Fibroblast of skin of right biceps (primary cell): ENCODE measurements at places on chromosomes 4 and X.
A peak's percentile ranks its signal among the peaks of the same experiment; 100 is the strongest.

DNA sequence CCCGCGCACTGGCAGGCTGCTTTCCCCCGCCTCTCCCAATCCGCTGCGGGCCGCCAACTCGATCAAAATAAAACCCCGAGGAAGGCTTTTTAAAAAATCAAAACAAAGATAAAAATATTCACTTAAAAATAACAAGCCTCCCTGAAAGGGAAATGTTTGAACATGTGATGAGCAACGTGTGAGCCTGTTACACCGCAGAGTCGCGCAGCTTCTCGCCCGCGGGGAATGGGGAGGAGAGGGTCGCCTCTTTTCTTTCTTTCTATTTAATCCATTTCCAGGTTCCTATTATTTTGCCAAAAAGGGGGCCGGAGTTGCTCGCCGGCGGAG lies 326.0 kb upstream of the F9 start:
- DNase-seq: no peak

GRCh38 chr4:40401631-40402030 lies 66.5 kb downstream of the CHRNA9 start:
- DNase-seq: no peak

DNA sequence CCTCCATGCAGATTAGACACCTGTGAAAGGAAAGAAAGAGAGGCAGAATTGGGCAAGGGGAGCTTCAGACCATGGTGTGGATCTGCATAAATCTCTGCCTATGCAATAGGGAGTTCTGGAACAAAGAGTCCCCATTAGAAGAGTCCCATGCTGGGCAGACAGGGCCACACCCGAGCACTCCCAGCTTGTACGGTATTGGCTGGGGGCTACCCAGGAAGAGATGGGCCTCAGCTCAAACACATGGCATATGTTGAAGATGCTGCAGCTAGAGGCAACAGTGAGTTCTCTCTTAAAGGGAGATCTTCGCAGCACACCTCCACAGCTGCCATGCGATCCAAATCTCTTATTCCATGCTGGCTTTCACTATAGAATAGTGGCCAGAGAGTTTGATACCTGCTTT lies 24.7 kb downstream of the CCNG2 start:
- no peak for DNase-seq

- no peak for DNase-seq
Observed at GRCh38 chr4:56931924-56932323, 24.2 kb downstream of the REST start.

GRCh38 chr4:37066159-37066558 lies 178.4 kb upstream of the NWD2 start:
- DNase-seq: no peak

- DNase-seq: no peak
Observed at GRCh38 chrX:112008724-112009123, 73.9 kb downstream of the TRPC5 start.

DNA sequence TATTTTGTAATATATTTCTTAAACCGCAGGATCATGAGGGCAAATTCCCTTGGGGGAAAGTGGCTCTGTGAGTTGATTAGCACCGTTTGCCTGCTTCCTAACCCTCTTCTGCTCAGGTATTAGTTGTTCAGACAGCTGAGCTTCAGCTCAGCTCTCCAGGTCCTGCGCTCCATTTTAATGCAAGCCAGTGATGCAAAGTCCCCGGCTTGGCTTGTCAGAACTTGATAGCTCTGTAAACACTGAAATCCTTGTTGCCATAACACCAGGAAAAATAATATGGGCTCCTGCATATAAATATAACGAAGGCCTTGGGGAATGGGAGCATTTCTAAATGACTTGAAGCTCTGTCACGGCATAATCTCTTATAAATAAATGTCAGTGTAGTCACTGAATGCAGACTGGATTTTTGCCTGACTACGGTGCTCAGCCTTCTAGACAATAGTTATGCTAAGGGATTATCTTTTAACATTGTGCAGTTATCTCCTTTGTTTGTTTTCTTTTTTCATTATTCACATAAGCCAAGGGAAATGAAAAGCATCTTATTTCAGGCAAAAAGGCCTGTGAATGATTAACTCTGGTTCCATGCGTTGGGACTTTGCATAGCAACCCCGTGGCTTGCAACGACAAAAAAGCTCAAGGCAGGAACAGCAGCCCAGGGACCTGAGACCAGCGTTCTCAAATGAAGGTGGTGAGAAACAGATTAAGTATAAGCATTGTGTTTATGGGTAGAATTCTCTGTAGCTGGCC lies 253.2 kb downstream of the SPRY1 start:
- DNase-seq: peak; percentile 81

DNA sequence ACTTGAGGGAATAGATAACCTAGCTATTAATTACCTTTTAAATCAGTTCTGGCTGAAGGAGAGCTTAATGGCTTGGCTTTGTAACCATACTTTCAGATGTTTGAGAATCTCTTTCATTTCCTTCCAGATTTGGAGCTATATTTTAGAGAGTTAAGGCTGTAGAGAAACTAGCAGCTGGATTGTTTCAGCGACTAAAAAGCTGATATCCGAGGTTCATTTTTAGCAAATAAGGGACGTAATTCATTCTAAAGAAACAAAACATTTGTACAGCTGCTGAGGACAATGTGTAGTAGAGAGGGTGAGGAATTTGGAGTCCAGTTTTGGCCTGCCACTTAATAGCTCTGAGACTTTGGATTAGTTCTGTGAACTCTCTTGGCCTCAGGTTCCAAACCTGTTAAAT lies 12.2 kb downstream of the OSTC start:
- DNase-seq: no peak

DNA sequence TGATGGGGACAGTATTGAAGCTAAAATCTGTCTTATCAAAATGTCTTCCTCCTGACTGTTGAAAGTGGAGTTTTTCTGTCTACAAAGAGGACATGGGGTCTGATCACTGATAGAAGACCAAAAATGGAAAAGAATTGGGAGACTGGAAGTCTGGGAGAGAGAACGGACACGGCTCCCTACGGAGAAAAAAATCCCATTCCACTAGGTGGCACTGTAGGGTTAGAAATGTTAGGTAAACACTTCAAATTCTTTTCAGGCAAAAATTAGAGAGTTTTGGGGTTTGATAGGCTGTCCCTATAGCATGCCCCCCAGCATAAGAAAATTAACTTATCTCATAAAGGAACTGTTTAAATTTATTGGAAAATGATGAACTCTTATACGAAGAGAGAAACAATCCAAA lies 200.5 kb downstream of the FAM133A start:
- no peak for DNase-seq

- DNase-seq: peak; percentile 72
Observed at GRCh38 chrX:20309806-20310205, 43.1 kb upstream of the RPS6KA3 start.

GRCh38 chr4:121071640-121072223 lies 603 bp downstream of the NDNF start:
- DNase-seq: no peak

DNA sequence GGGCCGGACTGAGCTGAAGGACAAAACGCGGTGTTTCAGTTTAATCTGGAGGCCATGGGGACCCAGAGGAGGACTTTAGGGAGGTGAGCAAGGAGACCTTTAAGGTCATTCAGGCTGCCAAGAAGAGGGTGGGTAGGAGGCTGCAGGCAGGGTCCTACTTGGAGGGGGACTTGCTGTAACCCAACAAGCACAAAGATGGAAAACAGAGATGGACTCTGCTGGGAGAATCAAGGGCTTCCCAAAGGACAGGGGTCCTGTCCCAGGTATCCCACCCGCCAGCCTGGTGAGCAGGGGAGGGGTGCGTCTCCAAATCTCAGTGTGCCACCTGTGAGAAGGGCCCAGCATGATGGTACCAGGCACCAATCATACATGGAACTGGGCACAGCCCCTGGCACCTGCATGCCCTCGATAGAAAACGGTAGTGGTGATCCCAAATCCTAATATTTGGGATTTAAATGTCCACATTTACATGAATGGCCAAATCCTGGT lies 3.9 kb upstream of the HAUS3 start:
- DNase-seq: no peak

DNA sequence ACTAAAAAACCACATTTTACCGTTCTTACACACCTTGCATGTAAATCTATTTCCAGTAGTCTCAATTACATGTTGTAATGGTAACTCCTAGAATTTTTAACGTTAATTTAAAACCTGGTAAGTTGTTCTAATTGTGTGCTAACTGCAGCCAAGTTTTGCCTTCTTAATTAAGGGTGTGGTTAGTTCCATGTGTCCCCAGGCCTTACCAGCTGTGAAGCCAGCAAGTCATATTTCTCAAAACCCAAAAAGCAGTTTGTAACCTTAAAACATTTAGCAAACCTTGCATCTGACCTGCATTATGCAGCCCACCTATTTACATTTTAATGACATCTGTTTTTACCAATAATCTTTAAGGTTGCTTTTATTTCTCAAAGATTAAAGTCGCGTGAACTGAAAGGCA lies 18.4 kb upstream of the FAM47E start:
- no peak for DNase-seq

DNA sequence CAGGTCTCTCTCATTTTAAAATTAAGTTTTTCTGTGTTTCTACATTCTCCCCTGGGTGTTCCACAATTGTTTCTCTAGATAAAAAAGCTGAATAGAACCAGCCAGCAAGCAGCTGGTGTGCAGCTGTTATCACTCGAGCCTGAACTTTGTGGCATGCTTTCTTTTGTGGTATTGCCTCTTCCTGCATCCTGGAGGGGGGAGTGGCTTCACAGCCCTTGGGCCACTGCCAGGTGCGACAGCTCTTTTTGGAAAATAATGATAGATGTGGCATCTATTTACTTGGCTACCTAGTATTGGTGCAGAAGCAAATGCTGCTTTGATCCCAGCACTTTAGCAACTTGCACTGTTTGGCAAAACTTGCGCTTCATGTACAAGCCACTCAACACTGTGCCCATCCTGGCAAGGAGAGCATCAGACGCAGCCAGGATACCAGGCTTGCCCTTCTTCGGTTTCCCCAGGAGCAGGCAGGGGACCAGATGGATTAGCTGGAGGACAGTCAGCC lies 69.4 kb downstream of the HMGB2 start:
- peak; percentile 55 for DNase-seq

DNA sequence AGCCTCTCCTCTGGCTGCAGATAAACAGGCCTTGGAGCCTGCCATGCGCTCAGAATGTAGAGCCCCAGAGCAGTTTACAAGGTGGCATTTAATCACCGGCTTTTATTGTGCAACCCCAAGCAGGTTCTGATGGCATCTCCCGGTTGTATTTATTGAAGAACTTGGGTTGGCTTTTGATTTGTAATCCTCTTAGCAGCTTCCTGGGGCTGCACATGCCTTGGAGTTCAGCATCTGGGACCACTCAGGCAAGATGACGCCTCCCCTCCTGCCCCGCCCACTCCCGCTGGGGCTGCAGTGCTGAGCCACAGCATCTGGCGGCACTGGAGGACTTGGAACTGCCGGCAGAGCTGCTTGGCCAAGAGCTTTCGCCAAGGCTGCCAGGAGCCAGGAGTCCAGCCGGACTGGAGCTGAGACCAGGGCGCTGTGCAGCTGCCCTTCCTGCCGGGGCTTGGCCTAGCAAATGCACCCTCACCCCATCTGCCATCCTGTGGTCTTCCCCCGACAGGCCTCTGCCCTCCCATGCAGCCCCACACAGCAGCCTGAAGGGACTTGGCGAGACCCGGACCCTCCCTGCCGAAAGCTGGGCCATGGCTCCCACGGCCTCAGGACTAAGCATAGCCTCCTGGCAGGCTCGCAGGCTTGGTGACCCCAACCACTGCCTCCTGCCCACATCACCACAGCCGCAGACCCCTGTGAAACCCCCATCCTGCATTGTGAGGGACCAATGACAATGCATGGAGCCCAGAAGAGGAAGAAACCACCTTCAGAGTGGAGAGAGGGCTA lies 5.4 kb downstream of the HTRA3 start:
- peak; percentile 92 for DNase-seq

DNA sequence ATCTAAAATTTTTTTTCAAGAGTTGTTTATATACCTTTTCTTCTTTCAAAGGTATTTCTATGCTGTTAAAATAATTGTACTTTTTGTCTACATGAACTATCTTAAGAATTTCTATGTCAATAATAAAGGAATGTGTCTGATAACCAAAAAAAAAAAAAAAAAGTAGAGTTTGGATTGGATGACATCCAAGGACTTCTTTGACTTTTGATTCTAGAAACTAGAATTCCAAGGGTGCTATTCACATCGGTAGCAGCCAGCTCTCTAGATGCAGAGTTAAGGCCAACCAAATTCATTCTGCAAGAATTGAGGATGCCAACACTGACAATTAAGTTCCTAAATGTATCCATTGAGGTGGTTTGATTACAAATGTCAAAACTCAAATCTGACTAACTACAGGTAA lies 42.0 kb upstream of the PRKG2 start:
- peak; percentile 86 for DNase-seq

DNA sequence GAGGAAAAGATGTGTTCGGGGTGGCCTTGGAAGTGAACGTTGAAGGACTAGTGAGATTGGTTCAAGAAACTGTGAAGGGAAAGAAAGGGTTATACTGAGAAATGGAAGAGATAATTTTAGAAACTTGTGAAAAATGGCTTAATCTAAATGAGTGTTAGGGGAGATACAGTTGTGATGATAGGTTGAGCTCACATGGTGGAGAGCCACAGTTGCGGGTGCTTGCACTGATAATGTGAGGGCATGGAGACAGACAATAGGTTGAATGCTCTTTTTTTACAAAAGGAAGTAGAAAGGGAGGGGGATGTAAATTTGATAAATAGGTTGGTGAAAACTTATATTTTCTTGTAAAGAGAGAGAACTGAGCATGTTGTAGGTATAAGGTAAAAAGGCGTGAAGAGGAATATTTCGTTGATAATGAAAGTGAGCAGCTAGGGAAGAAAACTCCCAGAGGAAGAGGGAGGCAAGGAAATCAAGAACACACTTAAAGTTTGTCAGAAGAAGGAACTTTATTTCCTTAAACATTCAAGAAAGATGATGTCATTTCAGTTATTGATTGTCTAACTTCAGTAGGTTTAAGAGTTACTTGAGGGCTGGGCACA lies 8.2 kb downstream of the AREG start:
- no peak for DNase-seq

- no peak for DNase-seq
Observed at GRCh38 chrX:150625097-150625496, 56.7 kb downstream of the MTM1 start.

DNA sequence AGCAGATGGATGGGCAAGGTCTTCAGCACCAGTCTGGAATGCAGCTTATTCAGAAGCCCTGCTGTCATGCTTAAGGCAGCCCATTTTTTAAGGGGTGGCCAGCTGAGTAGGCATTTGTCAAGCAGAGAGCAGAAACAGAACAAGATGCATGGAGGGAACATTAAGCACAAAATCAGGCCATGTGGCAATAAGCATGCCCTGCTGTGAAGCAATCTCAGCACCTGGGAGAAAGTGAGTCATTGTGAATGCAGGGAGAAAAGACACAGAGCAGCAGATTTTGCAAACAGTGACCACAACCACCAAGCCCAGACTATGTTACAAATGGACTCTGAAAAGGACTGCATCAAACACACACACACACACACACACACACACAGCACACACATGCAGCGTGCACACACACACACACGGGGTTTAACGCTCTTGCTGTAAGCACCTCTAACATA lies 94.1 kb upstream of the GALNT7 start:
- DNase-seq: peak; percentile 65

- no peak for DNase-seq
Observed at GRCh38 chr4:18050448-18050847, 28.9 kb upstream of the LCORL start.

- DNase-seq: no peak
Observed at GRCh38 chr4:110034026-110034393, 121.3 kb downstream of the EGF start.

- DNase-seq: no peak
Observed at GRCh38 chr4:94475050-94475449, 23.3 kb downstream of the PDLIM5 start.

- DNase-seq: no peak
Observed at GRCh38 chrX:152149648-152150047, 11.3 kb upstream of the MAGEA10 start.

GRCh38 chr4:123236606-123237005 lies 160.0 kb upstream of the SPRY1 start:
- DNase-seq: no peak

- peak; percentile 39 for DNase-seq
Observed at GRCh38 chr4:138927072-138927471, 88.5 kb upstream of the NOCT start.
